Cortex of kidney (tissue), 1 donor: ENCODE measurements at places on chromosomes 13 and 19.

DNA sequence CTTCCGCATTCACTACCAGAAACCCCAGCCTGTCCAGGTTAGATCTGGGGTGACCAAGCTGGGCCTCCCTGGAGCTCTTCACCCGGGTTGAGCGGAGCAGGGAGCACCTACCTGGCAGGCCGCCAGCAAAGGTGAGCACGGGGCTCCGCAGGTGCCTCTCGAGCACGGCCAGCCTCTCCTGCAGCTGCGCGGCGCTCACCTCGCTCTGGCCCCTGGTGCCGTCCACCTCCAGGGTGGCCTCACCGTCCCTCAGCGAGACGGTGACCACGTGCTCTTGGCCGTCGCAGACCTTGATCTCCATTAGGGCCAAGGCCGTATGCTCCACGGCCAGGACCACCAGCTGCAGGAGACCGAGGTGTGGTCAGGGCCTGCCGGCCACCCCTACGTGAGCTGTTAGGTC, 42.0 kb downstream of the GAS6 start:
- DNase-seq = no peak

DNA sequence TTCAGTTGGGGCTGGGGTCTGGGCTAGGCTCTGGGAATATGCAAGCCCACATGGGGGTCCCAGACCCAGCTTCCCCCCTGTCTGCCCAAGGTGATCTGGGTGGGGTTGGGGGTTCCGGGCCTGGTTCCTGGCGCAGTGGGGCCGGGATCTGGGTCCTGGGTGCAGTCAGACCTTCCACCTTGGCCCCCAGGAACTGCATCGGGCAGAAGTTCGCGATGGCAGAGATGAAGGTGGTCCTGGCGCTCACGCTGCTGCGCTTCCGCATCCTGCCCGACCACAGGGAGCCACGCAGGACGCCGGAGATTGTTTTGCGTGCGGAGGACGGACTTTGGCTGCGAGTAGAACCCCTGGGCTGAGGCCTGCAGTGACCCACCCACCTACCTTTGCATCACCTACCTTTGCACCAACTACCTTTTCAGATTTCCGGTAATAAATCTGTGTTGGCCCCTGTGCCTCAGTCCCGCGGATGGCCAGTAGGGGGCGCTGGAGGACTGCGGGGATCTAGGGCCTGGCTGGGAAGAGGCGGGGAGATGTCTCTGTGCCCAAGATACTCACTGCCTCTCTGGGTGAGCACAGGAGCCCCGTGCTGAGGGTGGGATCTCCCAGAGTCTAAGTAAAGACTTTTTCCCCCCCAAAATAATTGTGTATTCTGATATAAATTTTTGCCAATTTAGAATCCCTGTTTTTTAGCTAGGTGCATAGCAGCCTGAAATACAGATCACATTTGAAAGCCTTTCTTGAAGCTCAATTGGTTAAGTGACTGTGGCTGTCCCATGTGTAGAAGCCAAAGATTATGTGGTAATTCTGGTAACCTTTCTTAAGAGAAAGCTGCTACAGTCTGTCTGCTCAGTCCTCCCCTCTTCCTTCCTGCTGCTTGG, 11.5 kb upstream of the CYP4F3 start:
- DNase-seq = no peak

- DNase-seq = no peak
Observed at GRCh38 chr19:7872306-7873204, 1.6 kb downstream of the PRR36 start.

GRCh38 chr13:24355103-24355502, 45.7 kb downstream of the C1QTNF9 start:
- DNase-seq = no peak

DNA sequence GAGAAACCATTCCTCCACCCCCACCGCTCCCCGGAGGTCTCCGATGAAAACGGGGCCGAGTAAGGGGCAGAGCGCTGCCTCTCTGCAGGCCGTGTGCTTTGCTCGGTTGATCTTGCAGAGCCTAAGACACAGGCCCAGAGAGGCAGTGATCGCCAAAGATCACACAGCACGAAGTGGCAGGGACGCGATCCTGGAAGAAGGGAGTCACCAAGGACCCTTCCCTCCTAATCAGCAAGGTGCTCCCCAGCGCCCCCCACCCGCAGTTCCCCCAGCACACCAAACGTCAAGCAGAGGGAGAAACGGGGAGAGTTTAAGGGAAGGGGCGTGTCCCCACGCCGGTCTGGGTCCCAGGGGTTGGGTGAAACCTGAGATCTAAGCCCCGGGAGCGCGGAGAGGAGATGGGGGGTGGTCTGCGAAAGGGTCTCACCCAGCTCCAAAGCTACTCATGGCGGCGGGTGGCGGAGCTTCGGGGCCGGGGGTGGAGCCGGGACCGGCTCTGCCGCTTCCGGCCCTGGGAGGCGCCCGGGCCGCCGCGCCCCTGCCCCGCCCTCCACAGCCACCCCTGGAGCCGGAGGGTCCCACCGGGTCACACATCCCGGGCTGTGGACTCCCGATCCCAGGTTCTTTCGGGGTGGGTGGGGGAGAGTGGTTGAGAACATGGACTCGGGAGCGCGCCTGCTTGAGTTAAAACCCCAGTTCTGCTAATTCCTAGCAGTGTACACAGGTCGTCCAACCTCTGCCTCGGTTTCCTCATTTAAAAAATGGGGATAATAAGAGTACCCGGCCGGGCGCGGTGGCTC, at the start of gene EML2:
Gene EML2 (minus strand): TSS at position 468 of the 800 bp plus-strand sequence. CDS start 21 bp downstream, at position 447.
- no peak for DNase-seq

GRCh38 chr13:53207556-53207955, 178.9 kb downstream of the OLFM4 start:
- no peak for DNase-seq

DNA sequence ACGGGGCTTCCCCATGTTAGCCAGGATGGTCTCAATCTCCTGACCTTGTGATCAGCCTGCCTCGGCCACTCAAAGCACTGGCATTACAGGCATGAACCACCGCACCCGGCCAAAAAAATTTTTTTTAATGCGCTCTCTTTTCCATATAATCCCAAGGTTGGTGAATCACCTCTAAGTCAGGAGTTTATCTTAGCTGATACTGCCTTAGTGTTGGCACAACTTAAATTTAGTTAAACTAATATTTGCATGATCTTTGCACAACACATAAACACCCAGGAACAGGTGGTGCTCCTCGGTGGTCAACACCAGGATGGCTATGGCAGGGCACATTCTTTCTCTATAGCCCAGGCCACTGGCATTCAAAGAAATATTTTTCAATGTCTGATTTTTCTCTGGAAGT, 24.1 kb upstream of the PSG7 start:
- DNase-seq = no peak

DNA sequence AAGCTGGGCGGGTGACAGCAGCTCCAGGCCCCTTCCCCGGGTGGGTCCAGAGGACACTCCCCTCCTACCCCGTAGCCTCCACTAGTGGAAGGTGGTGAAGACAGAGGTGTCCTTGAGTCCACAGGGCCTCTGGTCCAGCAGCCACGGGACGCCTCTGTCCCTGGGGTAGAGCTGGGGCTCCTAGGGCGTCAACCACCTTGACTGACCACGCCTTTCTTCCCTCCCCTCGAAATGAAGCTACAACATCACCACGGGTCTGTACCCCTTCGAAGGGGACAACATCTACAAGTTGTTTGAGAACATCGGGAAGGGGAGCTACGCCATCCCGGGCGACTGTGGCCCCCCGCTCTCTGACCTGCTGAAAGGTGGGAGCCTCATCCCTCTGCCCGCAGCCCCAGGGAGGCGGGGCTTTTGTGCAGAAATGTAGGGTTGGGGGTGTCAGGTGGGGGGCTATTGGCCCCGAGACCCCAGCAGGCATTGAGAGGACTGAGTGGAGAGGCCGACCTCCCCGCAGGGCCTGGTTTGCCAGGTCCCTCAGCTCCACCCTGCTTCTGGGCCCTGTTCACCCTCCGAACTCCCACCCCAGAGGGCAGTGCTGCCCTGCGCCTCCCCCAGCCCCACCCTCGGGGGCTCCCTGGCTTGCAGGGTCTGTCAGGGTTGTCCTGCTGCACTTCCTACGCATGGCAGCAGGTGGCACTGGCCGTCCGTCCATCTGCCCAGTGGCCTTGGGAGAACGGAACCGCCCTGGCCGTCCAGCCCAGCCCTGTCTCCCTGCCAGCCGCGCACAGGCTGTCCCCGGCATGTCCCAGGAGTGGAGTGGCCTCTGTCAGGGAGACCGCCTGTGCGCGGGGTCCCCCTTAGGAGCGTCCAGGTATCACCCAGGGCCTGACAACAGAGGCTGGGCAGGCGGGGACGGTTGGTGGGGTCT, 15.7 kb downstream of the STK11 start:
- DNase-seq = no peak

DNA sequence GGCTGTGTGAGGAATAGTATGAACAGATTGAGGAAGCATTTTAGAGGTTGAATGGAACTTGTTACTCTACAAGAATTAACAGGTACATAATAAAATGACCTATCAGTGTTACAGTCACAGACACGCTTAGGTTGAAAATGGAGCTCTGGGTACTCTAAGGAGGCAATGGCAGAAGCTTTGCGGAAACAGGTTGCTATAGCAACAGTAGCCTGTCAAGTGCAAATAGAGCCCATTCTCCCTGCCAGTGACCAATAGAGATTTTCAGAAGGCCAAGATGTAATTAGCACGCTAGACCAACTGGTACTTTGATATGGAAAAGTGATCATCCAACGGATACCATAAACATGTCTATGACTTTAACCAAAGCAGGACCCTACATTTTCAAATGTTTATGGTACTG, 148.5 kb upstream of the FREM2 start:
- no peak for DNase-seq

GRCh38 chr13:67223024-67223423, 7.1 kb downstream of the PCDH9 start:
- no peak for DNase-seq

DNA sequence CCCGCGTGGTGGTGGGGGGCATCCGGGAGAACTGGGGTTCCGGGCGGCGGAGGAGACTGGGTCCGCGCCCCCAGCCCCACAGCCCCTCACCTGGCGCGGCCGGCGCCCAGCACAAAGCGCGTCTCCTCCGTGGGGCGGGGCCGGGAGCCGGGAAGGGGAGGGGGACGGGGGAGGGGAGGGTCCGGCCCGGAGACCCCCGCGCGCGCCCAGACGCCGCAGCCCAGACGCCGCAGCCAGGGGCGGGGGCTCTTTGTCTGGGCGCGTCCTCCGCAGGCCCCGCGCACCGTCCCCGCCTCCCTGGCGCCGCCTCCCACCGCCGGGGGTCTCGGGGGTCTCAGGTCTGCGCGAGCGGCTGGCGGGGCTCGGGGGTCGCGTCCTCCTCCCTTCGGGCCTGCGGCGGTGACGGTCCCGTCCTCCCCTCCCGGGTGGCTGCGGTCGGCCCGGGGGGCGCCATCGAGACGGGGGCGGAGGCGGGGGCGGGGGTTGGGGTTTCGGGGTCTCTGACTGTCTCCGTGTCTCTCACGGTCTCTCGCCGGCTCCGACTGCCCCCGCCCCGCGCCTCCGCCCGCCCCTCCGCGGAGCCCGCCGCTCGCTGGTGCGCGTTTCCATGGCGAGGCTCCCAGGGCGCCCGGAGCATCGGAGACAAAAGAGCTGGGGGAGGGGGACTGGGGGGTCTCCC, at the start of gene PLPPR3:
Gene PLPPR3 (minus strand): TSS at position 131 of the 679 bp plus-strand sequence. CDS start 396 bp downstream, outside the sequence.
- no peak for DNase-seq

GRCh38 chr13:80923907-80924306, 583.0 kb upstream of the SPRY2 start:
- DNase-seq = no peak

GRCh38 chr13:32737111-32737571, 150.9 kb downstream of the PDS5B start:
- DNase-seq = no peak

DNA sequence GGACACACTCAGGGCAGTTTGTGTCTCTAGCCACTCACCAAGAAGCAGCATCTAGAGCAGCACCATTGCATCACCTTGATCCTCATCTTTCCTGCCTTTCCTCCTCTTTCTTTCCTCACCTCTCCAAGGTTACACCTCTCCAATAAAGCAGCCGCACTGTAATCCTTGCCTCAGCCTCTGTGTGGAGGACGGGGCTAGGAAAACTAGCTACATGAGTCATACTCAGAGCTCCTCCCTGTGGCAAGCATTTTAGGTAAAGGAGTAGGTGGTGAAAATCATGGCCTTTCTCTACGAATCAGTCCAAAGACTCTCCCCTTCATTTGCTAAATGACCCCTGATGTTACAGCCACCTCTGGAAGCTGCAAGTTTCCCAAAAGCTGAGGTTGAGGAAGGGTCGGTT, 108.9 kb downstream of the DNAJC15 start:
- DNase-seq = no peak

DNA sequence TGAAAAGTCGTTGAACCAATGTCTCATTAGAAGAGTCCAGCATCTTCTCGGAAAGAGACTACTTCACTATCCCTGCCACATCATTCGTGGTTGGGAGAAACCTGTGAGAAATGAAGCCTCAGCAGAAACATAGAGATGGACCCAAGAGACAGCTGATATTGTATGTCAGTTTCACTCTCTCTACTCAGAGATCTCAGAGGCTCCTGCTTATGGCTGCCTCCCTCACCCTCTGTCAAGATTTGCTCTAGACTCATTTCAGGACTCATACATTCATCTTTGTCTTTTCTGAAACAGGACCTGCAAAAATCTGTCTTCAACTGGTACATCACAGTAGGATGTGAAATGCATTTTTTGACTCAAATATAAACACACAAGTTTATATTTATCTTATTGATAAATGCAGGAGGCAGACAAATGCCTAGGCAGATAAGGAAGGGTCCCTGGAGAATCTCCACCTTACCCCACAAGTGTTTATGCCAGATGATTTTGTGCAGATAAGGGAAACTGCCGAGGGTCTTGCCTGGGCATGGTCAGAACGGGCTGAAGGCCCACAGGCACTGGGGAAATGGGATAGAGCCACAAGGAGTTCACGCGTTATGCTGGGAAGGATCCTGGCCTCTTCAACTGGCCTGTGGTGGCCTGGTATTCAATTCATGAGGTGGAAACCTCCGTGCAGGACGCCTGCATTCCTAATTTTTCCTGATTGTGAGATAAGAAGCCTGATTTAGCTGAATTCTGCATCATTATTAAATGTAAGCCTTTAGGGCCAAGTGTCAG, 1834.0 kb upstream of the PCDH20 start:
- no peak for DNase-seq

- DNase-seq = no peak
Observed at GRCh38 chr13:42603571-42603970, 29.6 kb downstream of the TNFSF11 start.

GRCh38 chr13:75959861-75960481, 323.8 kb downstream of the LMO7 start:
- no peak for DNase-seq

GRCh38 chr19:10390652-10391286, 10.4 kb upstream of the TYK2 start:
- no peak for DNase-seq

DNA sequence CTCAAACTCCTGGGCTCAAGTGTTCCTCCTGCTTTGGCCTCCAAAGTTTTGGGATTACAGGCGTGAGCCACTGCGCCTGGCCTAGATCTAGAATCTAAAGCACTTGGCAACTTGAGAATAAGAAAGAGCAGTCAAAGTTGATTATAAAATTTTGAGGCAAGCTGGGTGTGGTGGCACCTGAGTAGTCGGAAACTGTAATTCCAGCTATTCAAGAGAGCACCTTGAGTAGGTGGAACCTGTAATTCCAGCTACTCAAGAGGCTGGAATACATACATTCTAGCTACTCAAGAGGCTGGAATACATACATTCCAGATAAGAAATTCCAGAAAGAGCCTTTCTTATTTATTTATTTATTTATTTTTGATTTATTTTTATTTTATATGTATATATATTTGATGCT, 8.3 kb upstream of the NAA16 start:
- DNase-seq = no peak

GRCh38 chr13:50419896-50420295, 404.7 kb downstream of the KCNRG start:
- DNase-seq = no peak

GRCh38 chr19:58381460-58382212, 806 bp upstream of the ZNF837 start:
- DNase-seq = no peak

GRCh38 chr19:45976178-45976577, 2.5 kb upstream of the NOVA2 start:
- DNase-seq = no peak

GRCh38 chr13:103078158-103078557, 11.9 kb upstream of the SLC10A2 start:
- no peak for DNase-seq
